Renal cortical epithelial cell (primary cell): ENCODE measurements at places on chromosomes 2 and 18.

- no peak for DNase-seq
These were observed 264.0 kb downstream of the LRATD1 start for GRCh38 chr2:14896330-14897030.

DNA sequence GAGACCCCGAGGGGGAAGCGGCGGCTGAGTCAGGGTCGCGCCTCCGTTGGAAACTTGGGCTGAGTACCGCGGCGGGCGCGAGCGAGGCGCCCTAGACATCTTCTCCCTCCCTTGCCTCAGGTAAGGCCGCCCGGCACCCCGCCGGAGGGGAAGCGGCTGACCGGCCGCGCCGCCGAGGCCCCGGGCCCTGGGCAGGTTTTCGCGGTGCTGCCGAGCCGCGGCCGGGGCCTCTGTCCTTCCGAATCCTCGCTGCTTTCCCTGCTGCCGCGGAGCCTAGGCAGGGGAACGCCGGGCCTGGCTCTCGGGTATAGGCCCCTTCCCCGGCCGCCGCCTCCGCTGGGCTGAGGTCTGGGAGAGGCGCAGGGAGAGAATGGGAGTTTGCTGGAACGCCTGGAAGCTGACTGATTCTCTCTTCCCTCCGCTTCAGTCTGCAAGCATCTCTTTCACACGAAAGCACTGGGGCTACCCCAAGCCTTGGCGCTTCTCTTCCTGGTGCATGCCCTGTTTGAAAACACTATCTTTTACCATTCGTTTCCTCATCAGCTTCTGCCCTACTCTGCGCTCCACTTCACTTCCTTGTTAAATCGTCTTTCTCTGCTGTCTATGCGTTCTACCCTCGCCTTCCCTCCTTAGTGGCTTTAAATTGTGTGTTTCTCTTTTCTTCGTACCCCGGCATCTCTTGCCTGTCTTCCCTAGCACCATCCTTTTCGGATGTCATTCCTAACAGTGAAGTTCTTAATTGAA, 652 bp downstream of the PPM1B start:
- DNase-seq: peak; percentile 37

- DNase-seq: no peak
These were observed 83.3 kb upstream of the POMC start for GRCh38 chr2:25251422-25252273.

GRCh38 chr2:16330012-16330411, 335.6 kb downstream of the CYRIA start:
- no peak for DNase-seq

DNA sequence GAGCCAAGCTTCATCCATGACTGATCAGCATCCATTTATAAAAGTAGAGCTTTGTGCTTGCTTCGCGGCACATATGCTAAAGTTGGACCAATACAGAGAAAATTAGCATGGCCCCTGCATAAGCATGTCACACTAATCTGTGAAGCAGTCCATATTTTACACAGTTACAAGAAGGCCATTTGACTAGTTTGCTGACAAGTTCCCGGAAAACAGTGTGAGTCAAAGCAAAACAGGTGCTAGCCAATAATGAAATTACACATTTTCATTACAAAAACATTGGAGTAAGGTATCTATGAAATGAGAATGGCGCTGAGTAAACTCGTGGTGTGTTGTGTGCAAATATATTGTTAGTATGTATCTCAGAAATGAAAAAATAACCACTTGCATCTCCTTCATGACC, 4.7 kb downstream of the ANKRD62 start:
- DNase-seq: no peak

DNA sequence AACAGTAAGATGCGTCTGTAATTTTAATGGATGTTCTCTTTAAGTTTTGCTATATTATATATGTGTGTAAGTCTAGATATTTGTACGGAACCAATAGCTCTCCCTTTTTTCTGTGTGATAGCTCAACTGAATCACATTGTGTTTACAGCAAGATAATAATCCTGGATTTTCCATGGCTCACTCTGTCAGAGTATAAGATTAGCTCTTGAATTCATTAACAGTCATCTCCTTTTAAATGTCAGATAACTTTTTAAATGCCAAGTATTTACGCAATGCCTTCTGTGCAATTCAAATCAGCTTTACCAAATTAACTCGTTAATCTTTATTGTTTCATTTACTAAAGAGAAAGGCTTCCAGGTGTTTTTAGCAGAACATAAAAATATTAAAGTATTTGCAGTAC, 76.9 kb downstream of the KIAA2012 start:
- DNase-seq: no peak
